Kidney tubule cell (primary cell): ENCODE measurements at places on chromosomes 12 and 14.

DNA sequence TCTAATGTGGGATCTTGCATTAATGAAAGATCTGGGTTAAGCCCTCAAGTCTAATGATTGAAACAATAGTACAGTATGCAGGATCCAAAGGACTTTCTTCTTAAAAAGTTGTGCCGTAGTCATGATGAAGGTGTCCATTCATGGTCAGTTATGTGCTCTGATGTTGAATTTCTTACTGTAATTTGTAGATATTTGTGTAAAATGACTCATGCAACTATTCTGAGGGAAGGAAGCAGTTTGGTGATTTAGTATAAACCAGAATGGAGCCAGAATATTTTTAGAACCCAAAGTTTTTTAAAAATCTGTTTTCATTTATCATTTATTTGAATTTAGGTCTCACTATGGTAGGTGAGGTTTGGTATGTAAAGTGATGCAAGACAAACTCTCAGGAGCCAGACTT, 151.2 kb downstream of the AKAP6 start:
- DNase-seq, result no peak

DNA sequence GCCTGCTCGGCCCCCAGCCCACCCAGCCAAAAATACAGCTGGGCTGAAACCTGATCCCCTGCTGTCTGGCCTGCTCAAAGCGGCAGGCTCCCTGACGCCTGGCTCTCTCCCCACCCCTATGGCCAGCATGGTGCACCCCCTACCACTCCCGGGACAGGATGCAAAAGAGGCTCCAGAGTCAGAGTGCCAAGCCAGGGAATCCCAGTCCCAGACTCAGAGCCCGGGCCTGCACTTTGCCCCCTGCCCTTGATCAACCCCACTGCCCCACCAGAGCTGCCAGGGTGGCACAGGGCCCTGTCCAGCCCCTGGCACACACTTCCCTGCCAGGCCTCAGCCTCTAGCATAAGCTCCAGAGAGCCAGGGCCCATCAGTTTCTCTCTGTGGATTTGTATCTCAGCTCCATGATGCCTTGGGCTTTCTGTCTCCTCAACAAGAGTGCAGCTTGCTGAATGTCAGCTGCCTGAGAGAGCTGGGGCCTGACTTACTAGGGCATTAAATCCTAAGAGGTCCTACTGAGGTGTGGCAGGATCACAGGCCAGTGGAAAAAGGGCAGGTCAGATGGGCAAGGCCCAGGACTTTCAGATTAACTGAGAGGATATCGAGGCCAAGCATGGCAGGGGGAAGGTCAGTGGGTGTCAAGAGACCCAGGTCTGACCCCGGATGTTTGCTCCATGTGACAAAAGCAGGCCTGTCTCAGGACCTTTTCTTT, 13.9 kb downstream of the ACVRL1 start:
- DNase-seq, result no peak

- no peak for DNase-seq
These were observed 98.7 kb downstream of the ERGIC2 start for GRCh38 chr12:29282031-29282816.

- no peak for DNase-seq
These were observed 94.4 kb downstream of the FIGNL2 start for GRCh38 chr12:51753980-51754675.

DNA sequence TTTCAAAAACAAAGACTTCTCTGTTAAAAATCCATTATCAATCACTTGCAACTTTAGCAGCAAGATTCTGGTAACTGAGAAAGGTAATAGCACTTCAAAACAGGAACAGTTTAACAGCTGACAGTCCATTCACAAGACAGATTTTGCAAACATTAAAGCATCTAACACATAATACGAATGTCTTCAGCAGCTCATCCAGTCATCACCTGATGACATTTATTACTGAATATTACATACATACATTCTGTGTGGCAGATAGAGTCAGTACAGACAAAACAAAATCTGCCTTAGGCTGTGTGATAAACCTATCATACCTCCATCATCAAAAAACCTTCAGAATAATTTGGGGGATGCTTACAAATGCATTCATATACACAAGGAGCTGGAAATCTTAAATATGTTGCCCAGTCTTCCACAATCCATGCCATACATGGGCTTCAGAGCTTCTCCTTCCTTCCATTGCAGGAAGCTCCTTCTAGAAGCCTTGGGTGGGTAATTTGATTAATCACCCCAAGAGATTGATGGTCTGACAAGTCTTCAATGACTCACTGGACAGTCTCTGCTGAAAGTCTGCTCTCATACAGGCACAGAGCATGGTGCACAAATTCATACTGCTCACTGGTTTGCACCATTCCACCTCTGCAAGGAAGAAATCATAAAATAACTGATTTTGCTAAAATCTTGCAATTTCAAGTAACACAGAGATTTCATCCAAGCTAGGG, 1.6 kb upstream of the PTPRB start:
- DNase-seq, result peak; percentile 82

DNA sequence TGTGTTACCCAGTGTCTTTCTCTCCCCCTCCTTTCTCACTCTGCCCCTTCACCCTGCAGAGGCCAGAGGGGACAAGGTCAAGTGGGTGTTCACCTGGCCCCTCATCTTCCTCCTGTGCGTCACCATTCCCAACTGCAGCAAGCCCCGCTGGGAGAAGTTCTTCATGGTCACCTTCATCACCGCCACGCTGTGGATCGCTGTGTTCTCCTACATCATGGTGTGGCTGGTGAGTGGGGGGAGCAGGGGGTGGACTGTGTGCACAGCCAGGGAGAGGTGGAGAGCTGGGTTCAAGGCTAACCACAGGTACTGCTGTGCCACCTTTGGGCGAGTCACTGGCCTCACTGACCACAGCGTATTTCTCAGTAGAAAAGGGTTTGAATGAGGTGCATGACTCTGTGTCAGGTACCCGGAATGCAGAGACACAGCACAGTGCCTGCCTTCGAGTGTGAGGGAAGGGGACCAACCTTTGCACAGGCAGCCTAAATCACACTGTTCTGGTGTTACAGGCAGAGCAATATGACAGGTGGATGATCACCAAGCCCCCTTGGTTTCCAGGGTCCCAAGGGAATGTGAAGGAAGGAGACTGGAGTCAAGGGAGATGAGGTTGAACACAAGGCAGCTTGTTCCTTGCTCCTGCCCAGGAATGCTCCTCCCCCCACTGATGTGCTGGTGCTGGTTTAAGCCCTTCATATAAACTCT, 30.8 kb upstream of the RIN3 start:
- DNase-seq, result no peak

DNA sequence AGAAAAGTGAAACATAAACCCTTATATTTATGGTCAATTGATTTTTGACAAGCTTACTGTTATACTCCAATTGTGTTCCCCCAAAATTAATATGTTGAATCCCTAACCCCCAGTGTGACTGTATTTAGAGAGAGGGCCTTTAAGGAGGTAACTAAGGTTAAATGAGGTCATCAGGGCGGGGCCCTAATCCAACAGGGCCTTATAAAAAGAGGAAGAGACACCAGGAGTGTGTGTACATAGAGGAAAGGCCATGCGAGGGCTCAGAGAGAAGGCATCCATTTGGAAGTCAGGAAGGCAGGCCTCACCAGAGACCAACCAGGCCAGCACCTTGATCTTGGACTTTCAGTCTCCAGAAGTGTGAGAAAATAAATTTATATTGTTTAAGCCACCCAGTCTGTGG, 6.5 kb upstream of the VTI1B start:
- no peak for DNase-seq

DNA sequence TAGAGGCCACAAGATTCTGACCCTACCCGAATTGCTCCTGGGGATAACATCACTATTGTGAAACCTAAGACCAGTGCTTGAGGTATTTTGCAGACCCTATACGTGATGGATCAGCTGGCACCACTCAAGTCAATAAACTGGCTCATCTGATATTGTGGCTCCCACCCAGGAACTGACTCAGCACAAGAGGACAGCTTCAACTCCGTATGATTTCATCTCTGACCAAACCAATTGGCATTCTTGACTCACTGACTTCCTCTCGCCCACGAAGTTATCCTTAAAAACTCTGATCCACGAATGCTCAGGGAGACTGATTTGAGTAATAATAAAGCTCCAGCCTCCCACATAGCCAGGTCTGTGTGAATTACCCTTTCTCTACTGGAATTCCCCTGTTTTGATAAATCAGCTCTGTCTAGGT, 1036.1 kb upstream of the TMEM132C start:
- peak; percentile 99 for DNase-seq

GRCh38 chr12:51887476-51888315, at the start of gene ANKRD33:
TSS of gene ANKRD33 (plus strand) at chr12:51888103. CDS start at chr12:51888187, 84 bp downstream.
- no peak for DNase-seq

GRCh38 chr12:24360057-24360456, 410.6 kb upstream of the SOX5 start:
- DNase-seq, result peak; percentile 9

DNA sequence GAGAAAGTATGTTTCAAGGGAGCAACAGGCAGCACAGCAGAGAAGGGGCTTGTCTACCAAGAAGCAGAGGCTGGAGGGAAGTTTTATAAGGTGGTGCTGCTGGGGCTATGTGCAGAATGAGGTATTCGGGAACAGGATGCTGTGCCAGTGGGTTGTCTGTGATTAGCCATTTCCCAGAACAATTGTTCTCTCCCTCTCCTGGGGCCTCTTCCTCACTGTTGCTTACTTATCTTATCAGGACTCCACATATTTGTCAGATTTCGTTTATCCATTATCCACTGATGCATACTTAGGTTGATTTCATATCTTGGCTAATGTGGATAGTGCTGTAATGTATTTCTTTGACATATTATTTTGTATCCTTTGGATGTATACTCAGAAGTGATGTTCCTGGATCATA, 195.1 kb upstream of the RTL1 start:
- DNase-seq, result no peak

DNA sequence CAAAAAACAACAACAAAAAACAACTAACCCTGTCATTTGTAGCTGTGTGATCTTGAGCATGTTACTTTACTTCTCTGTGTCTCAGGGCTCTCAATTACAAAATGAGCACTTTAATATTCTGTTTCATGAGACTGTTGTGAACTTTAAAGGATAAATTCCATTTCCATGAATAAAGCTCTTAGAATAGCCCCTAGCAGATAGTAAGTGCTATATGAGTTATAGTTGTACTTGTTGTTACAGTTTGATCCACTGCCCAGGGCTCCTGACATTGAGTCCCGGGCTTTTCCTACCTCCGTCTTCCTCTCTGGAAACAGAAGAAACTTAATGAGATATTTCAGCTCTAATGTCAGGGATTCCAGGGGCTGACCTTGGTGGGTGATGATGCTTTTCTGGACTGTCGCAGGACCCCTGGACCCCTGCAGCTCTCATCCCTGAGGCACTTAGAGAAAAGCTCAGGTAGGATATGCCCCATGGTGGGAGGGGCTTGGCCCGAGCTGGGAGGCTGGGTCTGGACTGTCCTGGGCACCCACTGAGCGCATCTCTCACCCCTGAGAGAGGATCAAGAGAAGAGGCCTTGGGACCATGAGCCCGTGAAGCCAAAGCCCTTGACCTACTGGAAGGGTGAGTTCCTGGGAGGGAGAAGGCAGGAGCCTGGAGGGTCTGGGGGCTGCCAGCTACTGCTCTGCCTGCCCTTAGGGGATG, 5.1 kb downstream of the P3H3 start:
- DNase-seq, result no peak

- DNase-seq, result peak; percentile 100
These were observed 13.6 kb upstream of the CALM1 start for GRCh38 chr14:90383126-90383730.

- peak; percentile 13 for DNase-seq
These were observed 1304.5 kb downstream of the AACS start for GRCh38 chr12:126369487-126370463.

- DNase-seq, result peak; percentile 58
These were observed 1.2 kb downstream of the CDKL1 start for GRCh38 chr14:50395448-50395847.

DNA sequence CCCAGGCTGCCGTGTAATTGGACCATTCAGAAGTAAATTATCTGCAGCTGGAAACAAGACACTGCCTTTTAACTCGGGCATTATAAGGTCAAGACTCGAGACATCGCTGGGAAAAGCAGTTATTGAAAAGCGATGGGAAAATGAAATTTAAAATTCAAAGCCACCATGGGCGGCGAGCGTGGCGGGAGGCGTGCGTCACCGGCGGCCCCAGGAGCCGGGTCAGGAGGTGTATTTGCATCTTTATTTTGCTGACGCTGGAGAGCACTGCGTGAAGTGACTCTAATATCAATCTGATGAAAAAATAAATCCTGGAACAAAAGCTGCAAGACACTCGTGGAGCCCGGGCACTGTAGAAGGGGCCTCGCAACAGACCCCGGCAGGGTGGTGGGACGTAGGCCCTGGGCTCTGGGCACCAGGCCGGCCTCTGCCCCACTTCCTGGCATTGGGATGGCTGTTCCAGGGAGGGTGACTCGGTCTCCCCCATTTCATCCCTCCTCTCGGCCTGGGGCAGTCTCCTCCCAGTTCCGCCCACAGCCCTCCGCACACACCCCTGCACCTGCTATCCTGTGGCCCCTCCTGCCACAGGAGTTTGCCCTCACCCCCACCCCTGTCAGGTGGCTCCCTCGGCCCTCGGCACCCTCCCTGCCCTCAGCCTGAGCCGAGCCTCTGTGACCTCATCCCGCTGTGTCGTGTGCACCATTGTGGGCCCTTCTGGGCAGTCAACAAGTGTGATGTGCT, 196.2 kb downstream of the KIF26A start:
- DNase-seq, result no peak

GRCh38 chr14:55117803-55118441, 11.1 kb upstream of the LGALS3 start:
- DNase-seq, result no peak

DNA sequence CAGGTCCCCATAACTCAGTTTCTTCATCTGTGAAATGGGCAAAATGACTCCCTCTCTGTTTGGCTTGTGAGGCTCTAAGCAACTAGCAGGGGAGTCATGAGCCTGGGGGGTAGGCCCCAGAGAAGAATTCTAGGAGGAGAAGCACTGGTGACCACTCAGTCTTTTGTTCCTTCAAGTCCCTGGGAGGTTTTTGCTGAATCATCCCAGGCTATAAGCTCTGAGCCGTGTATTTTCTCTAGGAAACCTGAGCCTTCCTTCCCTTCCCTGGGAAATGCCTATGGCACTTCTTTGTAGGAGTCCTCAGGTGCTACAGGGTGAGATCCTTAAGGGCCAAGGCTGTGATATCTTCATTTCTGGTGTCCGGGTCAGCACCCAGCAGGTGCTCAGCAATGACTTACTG, 4.5 kb downstream of the RPH3A start:
- peak; percentile 17 for DNase-seq

- DNase-seq, result no peak
These were observed 13.1 kb upstream of the TAC3 start for GRCh38 chr12:57029457-57029856.

GRCh38 chr14:103014466-103015228, 42.7 kb downstream of the CDC42BPB start:
- DNase-seq, result peak; percentile 54

- DNase-seq, result no peak
These were observed 40.8 kb downstream of the CCDC88C start for GRCh38 chr14:91376547-91377477.
